CD4-positive, alpha-beta T cell treated with Interleukin-12 subunit alpha and Interleukin-12 subunit beta, for 1 hour (primary cell): ENCODE measurements at places on chromosomes 4 and X.

GRCh38 chr4:112706840-112707207, 69.9 kb downstream of the LARP7 start:
- no peak for DNase-seq

DNA sequence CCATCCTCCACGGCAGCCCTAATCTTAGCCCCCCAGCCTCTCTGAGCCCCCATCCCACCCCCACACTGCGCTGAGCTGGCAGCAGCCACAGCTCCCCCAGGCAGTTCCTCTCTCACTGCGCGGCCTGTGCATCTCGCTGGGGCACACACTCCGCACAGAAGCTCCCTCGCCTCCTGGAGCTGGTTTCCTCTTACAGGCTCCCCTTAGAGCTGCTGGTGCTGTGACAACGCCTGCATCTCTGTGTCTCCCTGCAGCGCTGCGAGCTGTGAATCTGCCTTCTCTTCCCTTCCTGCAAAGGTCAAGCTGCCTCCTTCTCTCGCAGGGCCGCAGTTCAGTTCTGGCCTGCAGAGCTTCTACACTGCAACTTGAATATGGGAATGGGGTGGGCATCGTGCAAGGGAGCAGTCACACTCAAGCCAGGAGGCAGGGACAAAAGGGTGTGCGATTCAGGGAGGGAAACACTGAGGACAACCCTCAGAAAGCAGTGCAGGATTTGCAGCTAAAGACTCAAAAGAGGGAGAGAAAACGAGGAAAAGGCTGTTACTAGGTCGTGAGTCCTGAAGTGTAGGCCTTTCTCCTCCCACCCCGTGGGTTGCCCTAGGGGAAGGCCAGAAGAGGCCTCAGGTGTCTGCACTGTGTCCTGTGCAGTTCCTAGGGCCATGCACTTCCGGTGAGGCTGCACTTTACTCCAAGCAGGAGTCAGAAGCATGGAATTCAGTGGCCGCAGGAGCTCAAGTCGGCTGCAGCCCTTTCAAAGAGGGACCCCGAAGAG, 87.0 kb downstream of the BCOR start:
- DNase-seq = no peak

- DNase-seq = no peak
Observed at GRCh38 chrX:109719264-109719663, 13.8 kb downstream of the ACSL4 start.

- DNase-seq = no peak
Observed at GRCh38 chr4:33924239-33924638, 2320.1 kb downstream of the ARAP2 start.

GRCh38 chr4:171928336-171928735, 115.1 kb downstream of the GALNTL6 start:
- DNase-seq = no peak

DNA sequence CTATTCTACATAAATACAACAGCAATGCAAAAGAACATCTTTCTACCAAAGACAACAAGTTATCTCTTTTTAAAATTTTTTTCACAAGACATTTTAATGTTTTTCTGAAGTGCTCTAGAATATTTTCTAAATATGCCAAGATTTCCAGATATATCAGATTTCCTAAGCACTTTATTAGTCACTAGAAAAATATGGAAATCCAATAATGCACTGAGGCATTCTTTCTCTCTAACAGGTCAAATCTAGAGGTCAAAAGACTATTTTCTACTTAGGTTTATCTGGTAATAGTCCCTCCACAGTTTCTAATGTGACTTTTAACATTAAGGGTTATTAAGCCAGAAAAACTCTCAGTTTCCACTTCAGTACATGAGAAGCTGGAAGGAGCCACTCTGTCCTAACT, 1041.2 kb upstream of the INTU start:
- DNase-seq = no peak

DNA sequence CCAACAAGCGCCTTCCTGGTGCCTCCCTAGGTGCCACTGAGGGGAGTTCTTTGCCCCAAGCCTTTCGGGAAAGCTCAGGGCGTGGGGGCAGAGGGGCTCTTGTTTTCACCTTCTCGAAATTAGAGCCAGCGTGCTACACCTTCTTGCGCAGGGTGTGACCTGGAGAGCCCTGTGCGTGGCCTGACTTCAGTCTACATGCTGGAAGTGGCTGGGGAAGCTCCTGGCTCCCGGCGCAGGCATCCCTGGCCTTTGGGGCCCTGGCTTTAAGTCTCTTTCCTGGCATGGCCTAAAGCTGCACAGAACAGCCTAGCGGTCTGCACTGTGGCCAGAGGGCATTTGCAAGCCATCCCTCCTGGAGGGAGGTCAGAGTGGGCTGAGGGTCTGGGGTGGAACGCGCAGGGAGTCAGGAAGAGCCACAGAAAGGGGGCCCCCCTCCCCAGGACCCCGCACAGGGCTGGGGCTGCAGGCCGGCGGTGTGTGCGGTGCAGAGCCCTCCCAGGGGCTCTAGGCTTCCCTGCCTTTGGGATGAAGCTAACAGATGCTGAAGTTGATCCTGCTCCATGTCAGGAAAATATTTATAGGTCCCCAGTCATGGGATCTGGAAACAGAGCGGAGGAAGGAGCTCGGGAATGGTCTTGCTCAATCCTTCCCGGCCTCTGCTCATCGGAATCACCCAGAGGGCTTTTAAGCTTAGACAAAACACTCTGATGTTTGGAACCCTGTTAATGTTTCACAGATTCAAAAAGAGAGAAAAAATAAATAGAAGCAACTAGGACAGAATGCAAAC, 781 bp upstream of the SPON2 start:
- DNase-seq = no peak

DNA sequence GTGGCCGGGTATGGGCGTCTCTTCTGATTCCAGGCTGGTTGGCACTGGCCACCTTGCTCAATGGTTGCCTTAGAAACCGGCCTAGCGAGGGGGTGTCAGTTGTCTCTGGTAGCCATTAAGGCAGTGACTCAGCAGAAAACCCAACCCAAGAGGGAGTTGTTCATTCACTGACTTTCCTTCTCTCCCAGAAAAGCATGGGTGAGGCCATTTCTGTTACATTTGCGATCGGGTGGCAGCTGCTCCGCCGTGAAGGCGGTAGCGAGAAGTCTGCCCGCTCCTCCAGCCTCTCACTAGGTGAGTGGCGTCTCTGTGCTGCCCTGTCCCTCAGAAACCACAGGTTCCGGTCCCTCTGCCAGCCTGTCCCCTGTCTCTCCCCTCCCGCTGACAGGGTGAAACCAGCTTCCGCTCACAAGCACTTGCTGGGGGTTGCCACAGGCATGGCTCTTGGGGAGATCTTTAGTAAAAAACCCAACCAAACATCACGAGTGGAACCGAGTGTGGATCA, 17.4 kb downstream of the IRAK1 start:
- peak; percentile 68 for DNase-seq

DNA sequence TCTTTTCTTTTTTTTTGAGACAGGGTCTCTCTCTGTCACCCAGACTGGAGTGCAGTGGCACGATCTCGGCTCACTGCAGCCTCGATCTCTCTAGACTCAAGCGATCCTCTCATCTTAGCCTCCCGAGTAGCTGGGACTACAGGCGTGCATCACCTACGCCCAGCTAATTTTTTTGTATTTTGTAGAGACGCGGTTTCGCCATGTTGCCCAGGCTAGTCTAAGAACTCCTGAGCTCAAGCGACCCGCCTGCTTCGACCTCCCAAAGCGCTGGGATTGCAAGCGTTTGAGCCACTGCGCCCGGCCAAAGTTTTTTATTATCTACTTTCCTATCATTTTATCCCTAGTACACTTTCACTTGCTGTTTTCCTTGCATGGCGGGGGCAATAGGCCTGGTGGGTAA, 1.4 kb downstream of the UBA6 start:
- no peak for DNase-seq

DNA sequence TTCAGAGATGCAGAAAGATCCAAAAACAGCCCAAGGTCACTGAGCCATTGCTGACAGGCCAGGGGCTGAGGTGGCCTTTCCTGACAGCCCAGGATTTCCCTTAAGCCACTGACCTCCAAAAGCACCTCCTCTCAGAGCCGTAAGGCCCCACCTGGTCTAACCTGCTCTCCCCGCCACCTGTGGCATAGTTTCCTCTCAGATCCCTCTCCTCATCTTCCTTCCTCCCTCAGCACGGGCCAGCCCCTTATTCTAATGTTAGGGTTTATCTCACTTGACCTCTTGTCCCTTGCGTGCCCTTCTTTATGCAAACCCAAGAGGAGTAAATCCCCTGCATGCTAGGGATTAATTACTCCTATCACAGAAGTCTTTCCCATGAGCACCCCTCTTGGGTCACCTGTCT, 113.0 kb downstream of the RBM47 start:
- DNase-seq = no peak

DNA sequence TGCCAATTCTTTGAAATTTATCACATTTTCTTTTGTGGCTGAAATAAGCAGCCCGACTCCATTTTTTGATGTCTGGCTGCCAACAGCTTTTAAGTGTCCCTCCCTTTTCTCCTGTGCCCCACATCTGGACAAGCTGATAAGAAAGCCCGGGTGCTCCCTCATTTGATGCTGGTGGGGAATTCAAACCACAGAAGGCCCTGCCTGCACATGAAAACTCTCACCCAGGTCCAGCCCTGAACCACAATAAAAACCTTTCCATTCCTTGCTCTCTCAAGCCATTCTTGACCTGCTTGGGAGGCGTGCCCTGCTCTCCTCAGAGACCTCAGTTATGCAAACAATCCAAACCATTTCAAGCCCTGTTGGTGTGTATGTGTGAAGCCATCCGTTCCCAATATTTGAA, 93.9 kb downstream of the FAM53A start:
- DNase-seq = no peak

DNA sequence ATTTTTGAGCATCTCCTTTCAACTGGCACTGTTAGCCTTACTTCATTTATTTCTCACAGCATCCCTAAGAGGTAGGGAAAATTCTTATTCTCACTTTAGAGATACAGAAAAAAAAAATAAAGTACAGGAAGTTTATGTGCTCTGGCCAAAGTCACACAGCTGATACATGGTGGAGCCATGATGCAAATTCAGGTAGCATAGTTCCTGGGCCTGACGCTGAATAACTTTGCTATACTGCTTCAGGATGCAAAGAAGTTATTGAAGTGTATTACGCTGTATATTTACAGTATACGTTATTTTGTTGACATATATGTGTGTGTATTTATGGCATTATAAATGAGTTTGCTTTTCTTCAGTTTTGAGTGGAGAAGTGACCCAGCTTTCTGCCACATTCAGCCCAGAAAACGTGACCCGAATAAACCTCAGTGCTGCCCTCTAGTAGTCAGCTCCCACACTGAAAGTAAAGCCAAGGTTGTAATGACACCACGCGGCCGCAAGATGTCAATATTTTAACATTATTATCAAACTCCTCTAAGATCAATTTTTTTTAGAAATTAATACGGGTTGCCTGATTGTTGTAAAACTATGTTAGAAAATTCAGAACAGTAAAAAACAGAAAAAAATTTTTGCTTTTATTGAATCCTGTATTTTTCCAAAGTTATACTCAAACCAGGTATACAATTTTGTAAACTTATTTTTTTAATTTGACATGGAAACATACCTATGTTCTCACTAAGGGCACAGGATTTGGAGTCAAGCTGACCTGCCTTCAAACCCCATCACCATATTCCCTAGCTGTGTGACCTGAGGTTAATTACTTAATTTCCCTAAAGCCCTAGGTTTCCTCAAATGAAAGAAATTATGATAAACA, 3.8 kb upstream of the GUCY2F start:
- DNase-seq = peak; percentile 66

- no peak for DNase-seq
Observed at GRCh38 chrX:155070663-155070974, 317 bp downstream of the CMC4 start.

- no peak for DNase-seq
Observed at GRCh38 chrX:121356850-121357171, 309.4 kb downstream of the GLUD2 start.

- peak; percentile 77 for DNase-seq
Observed at GRCh38 chrX:153609917-153610835, 11.2 kb upstream of the CCNQ start.

DNA sequence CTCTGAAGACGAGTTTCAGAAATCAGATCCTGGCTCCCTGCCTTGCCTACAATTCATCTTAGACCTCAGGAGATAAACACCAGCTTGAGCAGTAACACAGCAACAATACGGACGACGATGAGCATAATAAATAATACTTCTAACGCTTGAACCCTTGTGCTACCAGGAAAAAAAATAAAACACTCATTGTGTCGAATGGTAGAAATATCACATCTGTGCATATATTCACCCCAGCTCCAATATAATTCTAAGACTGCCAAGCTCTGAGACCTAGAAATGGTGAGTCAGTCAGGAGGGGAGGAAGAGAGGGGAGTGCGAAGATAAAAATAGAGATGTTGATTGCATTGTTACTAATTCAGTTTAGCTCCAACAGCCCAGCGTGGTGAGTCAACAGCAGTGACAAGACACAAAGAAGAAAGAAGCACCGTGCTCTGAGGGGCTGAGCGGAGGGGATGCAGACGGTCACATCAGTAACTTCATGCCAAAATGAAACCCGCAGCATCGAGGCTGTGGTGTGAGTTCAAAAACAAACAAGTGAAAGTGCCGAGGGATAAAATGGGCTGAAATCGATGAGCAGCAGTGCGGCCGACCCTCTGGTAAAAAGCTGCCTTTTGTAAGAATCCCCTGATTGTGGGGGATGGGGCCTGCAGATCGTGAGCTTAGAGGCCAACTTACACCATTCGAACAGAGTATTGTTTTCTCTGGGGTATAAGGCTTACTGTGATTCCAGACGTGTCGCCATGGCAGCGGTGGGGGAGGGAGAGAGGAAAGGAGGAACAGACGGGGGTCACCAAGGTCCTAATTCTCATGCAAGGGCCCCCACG, 150.4 kb downstream of the MGST2 start:
- DNase-seq = no peak

DNA sequence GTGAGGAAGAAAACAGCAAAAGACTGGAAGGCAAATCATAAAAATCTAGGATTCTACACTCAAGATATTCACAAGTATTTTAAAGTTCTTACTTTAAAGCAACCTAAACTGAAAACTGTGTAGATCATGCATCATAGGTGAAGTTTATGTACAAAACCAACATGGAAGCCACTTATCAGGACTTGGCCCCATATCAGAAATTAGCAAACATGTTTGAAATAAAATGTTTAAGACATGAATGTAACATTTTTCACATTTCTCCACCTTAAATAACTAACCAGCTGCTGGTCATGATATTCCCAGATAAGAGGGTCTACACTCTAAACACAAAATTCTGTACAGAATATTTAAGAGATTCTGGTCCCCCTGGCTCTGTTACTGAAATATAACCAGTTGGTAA, 38.5 kb downstream of the APBB2 start:
- no peak for DNase-seq

GRCh38 chrX:109847257-109848187, 114.5 kb upstream of the ACSL4 start:
- no peak for DNase-seq

- DNase-seq = no peak
Observed at GRCh38 chrX:45007598-45007997, 134.6 kb downstream of the KDM6A start.

DNA sequence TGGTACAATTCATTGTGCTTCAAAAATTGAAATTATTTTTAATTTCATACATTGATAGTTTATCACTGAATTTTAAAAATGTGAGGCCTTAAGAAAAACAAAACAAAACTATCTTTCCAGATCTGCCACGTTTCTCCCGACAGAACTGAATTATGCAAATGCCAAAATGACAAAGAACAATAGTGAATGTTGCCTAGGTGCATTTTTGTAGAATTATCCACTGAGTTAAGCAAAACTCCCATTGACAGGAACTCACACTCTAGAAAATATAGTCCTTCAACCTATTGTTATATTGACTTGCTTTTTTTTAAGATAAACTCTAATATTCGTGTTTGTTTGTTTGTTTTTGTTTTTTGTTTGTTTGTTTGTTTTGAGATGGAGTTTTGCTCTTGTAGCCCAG, 6.5 kb downstream of the PCGF3 start:
- DNase-seq = no peak

GRCh38 chr4:26985873-26986272, 125.2 kb downstream of the STIM2 start:
- DNase-seq = peak; percentile 64
